Renal pelvis (tissue), 12 donors: ENCODE measurements at places on chromosomes 2 and 18. TPM values are rescaled to one million over a fixed set of nuclear protein-coding genes. Genes with fewer than 3 reads are reported as not detected.
A peak's percentile ranks its signal among the peaks of the same experiment; 100 is the strongest.

DNA sequence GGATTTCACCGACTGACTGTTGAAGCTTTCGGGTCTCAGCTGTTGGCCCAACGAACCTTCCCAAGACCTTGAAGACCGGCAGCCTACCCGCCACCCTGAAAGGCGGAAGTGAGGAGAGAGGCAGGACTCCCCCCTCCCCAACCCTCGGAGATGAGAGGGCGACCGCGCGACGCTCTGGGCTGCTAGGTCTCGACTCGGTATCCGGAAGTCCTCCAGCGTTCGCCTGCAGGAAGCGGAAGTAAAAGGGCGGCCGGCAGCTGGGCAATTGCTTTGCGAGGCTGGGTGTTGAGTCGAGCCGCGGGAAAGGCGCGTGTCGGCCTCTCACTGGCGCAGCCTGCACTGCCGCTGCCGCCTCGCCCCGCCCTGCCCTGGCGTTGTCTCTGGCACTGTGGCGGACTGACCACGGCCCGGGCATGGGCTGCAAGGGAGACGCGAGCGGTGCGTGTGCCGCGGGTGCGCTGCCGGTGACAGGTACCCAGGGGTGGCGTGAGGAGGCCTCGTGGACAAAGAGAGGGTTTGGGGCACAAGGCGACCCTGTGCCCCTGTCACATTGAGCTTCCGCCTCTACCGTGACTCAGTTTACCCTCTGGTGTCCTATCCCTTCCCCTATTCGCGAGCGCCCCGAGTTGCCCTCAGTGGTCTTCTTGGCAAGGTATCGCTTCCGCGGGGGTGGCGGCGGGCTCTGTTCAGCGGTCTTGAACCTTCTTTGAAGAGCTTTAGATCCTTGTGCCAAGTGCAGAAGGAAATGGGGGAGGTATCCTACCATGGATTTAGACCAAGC, at the start of gene UGGT1:
Gene UGGT1 (plus strand): TSS at position 256 of the 781 bp plus-strand sequence. CDS start 158 bp downstream, at position 414.
- DNase-seq: peak; percentile 95

Gene NEMP2
- 11.8 TPM for polyA plus RNA-seq

Gene DSC2
- polyA plus RNA-seq: 39.8 TPM

Gene SPAG16
- 60.2 TPM for polyA plus RNA-seq

GRCh38 chr2:26905341-26906198, 57.6 kb downstream of the DPYSL5 start:
- no peak for DNase-seq

GRCh38 chr18:61236356-61237057, 96.7 kb upstream of the CDH20 start:
- no peak for DNase-seq

- DNase-seq: no peak
Observed at GRCh38 chr18:43389163-43389562, 111.9 kb upstream of the SYT4 start.

Gene NEURL3
- 6.1 TPM for polyA plus RNA-seq

Gene MAL
- polyA plus RNA-seq: 283 TPM

Gene ANO7
- polyA plus RNA-seq: 2.5 TPM

- no peak for DNase-seq
Observed at GRCh38 chr18:50829644-50830043, 9.8 kb upstream of the MRO start.

DNA sequence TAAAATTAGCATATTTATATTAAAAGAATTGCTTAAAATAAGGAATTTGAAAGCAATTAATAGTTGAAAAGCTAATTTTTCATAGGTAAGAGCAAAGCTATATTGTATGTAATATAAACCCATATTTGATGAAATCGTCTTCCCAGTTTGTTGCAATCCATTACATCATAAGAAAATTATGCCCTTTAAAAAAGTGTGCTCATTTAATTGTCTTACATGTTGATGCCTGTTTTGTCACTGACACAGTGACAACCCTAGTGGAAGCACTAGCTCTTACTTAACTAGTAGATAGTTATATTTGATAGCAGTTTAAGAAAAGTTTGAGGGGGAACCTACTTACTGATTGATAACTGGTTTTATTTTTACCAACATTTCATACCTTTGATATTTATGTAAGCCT, 30.0 kb upstream of the IL18RAP start:
- no peak for DNase-seq

GRCh38 chr2:37550190-37550589, 121.3 kb downstream of the CDC42EP3 start:
- no peak for DNase-seq

DNA sequence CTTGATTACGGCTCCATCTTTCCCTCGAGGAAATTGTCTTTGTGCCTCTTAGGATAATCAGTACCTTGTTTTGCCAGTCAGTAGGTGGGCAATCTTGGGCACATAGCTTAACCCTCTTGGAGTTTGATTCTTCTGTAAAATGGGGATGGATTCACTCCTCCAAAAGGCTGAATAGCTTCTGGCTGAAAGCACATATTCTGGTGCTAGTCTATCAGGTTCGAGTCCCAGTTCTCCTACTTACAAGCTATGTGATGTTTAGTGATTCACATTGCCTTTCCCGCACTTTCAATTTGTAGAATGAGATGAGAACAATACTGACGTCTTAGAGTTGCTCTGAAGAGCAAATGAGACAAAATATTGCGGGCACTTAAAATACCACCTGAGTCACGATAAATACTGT, 43.9 kb downstream of the ATIC start:
- no peak for DNase-seq

DNA sequence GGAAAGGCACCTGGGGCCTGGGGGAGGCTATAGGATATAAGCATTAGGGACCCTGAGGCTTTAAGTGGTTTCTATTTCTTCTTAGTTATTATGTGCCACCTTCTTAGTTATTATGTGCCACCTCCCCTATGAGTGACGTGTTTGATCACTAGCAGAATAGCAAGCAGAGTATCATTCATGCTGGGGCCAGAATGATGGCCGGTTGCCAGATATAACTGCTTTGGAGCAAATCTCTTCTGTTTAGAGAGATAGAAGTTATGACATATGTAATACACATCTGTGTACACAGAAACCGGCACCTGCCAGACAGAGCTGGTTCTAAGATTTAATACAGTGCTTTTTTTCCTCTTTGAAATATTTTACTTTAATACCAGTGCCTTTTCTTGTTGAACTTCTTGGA, 29.4 kb downstream of the LIPG start:
- DNase-seq: no peak

Gene SGPP2
- 17.9 TPM for polyA plus RNA-seq

- no peak for DNase-seq
Observed at GRCh38 chr2:46801731-46802664, 113.6 kb downstream of the MCFD2 start.

DNA sequence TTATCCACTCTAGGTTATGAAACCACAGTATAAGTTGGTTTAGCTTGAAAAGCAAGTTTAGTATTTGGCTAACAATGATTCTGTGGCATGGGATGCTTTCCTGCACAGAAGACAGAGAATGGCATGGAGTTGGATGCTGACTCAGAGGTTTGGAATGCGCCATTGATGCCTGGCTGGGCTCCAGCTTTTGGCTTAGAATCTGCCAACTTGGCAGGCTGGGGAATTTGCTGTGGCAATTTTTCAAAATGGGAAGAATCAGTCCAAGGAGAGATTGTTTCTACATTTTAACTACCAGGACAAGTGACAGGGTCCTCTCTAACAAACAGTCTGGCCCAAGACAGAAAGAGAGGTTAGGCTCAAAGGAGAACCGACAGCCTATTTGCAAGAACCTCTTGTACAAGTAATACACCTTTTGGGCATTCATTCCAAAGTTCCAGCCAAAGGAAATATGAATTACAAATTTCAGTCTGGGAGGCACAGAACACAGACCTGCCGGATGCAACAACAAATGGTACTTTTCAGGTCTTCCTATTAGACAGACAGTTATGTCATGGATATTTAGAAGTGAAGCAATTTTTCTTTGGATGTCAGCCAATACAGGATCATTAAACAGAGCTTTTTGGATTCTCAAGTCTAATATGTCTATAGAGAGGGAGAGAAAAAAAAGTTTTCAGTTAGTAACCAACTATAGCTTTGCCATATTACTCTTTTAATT, 1027.7 kb downstream of the TMEM182 start:
- DNase-seq: peak; percentile 21

DNA sequence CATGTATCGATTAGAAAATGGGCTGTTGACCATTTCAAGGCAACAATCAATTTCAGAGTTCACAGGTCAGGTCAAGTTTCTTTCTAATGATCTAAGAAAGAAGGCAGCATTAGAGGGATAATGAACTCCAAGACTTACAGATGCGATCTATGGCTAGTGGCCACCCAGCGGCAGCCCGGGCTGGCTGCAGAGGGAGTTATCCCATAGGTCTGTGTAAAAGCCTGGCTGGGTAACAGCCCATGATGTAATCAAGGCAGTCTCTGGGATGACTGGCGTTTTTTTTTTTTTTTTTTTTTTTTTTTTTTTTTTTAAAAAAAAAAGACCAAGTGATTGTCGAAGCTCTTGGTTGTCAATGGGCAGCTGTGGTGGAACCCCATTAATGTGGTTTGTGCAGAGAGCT, 171.1 kb upstream of the SKOR2 start:
- no peak for DNase-seq

Gene NLRC4
- 1.2 TPM for polyA plus RNA-seq

Gene GPR75
- polyA plus RNA-seq: 3.9 TPM

Gene SLC14A1
- 5.2 TPM for polyA plus RNA-seq

GRCh38 chr2:37570773-37571586, 100.5 kb downstream of the CDC42EP3 start:
- no peak for DNase-seq

DNA sequence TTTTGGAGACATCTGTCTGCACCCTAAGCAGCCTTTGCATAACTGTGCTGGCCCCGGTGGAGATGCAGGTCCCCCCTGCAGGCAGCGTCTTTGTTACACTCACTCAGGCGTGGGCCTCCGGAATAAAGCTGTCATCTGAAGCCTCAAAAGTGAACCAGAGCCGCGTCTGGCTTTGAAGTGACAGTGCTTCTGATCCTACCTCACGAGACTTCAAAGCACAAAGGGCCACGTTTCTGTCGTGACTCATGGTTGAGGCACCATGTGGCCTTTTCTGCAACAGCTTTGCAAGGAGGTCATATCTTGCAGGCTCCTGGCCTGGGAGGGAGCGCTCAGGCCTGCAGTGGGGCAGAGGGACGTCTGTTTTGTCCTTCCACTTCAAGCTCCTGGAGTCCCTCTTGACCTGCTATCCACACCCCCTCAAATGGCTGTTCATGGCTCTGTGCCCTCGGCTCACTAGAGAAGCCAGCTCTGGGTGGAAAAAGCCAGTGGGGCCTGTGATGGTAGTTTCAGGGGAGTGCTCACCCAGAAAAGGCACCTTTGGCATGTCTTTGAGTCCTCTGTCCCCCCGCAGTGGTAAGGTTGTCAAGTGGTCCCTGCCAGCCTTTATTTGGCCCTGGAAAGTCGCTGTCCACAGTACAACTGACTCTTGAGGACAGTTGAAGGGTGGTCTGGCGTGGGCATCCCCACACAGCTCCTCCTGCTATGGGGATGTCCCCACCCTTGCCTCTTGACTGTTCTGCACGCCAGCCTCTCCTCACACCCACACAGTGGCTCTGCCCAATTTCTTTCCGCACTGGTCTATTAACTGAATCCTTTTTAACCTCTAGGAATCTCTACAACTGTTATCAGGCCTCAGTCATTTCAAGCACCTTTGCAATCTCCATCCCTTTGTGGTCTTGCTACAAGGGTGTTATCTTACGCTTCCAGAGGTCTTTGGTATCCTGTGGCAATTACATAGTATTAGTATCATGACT, 19.3 kb downstream of the GPR55 start:
- no peak for DNase-seq

DNA sequence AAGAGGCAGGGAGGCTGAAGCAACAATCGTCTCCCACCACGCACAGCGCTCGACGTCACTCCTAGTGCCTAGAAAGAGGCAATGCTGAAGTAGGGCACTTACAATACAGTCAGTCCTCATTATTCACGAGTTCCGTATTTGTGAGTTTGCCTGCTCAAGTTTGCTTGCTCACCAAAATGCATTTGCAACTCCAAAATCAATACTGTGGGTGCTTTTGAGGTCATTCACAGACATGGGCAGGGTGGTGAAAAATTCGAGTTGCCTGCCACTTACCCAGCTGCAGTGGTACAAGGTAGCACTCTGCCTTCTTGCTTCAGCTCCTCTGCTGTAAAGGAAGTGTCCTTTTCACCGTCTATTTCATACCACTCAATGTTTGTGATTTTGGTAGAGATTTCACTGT, 113.7 kb upstream of the NCK2 start:
- DNase-seq: no peak

DNA sequence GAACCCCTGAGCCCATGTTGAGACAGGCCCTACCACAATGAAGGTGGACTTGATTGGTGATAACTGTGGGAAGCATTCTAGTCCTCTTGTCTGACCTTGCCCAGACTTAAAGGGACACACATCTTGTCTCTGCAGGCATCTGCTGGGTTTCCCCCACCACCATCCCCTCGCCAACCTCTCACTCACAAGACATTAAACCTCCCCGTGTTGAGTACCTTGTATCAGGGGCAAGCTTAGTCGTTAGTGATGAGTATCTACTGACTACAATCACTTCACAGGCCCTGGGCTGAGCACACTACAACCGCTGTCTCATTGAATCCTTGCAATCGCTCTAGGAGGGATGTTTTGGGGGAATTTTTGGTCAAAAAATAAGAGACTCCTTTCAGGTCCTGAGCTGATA, 86.0 kb downstream of the ICOS start:
- no peak for DNase-seq

DNA sequence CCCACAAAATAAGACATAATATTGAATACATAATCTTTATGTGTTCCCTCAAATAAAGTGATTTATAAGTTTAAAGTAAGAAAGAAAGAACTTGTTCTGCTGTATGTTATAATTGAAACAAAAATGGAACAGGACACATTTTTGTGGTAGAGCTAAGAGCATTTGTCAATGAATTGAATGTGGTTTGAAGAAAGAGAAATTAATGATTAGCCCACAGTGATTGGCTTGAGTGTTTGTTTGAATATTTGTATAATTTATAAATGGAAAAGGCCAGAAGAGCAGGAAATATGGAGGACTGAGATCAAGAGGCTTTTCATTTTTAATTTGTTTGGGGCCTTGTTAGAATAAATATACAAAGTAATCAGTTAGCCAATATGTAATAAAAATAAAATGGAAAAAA, 395.1 kb upstream of the CDH19 start:
- DNase-seq: no peak

DNA sequence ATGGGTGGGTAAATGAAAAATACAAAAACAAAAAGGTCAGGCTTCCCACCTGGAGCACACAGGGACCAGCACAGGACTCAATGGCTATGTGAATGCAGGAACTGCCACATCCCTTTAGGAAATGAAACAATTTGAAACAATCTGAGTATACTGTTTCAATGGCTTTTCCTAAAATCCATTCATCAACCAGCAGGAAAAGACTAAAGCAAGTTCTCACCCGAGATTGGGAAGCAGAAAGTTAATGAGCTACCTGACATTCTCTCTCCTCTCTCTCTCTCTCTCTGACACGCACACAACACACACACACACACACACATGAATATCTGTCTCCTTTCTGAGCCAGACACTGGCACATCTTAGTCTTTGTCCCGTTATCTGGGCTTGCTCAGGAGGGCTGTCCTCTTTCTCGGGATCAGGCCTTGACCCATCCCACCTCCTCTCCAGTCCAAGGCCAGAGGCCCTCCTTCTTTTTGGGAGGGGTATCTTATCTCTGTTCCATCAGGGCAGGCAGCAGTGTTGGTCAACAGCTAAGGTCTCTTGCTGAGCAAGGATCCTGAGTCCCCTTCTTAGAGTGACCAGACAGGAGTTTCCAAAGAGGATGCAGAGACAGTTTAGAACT, 11.6 kb upstream of the LRRFIP1 start:
- no peak for DNase-seq

- no peak for DNase-seq
Observed at GRCh38 chr2:28166956-28167355, 225.7 kb upstream of the FOSL2 start.

Gene RESP18
- not detected for polyA plus RNA-seq

Gene CNDP1
- polyA plus RNA-seq: 2.6 TPM

GRCh38 chr2:150978053-150978452, 283.6 kb downstream of the RBM43 start:
- DNase-seq: no peak

Gene ZNF385B
- 10.1 TPM for polyA plus RNA-seq
